NCI-H1930 (cell line): ENCODE measurements at places on chromosomes 16 and 17.

DNA sequence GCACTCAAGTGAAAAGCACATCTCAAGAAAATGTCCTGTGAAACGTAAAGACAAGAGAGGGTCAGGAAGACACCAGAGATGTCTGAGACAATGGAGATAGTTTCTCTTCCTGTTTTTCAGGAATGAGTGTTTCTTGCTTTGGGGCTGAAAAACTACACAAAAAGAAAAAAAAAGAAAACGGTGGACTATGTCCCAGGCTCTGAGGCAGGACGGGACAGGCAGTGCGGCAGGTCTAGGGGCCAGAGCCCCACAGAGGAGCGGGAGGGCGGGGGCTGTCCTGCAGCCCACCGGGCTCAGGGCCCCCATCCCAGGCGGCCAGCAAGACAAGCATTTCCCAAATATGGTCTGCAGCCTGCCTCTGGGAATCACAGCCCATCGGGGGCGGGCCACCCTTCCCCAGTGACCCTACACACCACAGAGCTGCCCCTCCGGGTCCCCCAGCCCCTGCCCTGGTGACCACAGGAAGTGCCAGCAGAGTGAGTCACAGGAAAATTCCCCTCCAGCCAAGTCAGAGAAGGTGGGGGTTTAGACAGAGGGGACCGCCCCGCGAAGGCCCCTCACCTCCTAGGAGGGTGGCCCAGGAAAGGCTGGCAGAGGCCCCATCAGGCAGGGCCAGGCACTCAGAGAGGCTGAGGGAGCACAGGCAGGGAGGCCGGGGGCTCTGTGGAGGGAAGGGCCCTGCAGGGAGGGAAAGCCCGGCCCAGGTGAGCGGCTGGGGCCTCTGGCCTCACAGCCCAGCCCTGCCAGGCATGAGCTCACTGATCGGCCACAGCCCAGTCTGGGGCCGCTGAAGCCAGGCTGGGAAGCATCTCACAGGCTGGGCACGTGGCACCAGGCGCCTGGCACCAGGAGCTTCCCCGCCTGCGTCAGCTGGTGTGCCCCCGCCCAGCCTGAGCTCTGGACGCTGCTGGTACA lies 6.3 kb downstream of the BCAR1 start:
- no peak for DNase-seq

- DNase-seq = no peak
Observed at GRCh38 chr17:45430006-45430737, 2.5 kb downstream of the ARHGAP27 start.

DNA sequence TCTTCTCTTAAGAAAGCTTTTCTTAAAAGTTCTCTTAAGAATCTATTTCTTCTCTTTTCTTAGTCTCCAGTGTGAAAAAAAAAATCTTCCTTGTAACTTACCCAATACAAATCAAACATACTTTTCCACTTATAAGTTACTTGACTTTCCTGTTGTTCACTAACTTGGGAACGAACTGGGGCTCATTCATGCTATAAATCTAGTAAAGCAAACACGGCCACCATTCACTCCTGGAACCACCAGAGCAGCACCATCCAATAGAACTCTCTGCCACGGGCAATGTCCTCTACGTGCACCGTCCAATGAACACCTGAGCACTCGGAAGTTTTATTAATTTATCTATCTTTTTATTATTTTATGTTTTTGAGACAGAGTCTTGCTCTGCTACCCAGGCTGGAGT lies 20.8 kb downstream of the SRP68 start:
- no peak for DNase-seq

DNA sequence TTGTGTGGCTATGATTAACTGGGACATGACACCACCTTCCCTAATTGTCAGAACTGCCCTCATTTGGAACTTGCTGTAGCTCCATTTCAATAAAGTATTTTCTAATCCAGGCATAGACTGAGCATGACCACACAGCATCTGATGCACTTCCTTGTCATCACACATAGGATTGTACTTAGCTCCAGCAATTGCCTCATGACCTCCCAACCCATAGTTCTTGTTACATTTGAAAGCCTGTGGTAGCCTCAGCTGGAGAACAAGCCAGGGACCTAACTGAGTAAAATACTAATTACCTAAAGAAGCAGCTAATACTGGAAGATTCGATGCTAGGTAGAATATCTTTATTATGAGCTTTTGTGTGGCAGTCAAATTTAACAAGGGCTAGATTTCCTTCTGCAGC lies 187.3 kb upstream of the KIF2B start:
- DNase-seq = no peak

DNA sequence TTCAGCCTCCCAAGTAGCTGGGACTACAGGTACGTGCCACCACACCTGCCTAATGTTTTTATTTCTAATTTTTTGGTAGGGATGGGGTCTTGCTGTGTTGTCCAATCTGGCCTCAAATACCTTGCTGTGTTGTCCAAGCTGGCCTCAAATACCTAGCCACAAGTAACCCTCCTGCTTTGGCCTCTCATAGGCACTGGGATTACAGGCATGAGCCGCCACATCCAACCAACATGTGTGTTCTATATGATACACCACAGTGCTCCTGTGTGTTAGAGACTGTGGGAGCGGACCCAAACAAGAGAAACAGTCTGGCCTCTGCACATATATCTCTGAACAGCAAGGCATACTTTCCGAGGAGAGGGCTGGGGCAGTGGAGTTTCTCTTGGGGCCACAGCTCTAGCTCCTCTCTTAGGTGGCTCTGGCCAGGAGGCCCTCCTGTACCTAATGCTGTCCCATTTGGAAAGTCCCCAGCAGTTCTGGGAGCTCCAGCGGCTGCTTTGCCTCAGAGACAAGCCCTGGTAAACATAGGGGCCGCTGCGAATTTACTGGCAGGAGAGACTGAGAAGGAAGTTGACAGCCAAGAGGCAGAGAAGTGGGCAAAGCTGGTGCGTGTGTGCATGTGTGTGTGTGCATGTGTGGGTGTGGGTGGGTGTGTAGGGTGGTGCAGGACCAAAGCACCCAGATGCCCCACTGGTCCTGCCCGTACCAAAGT lies 95.0 kb downstream of the RAB11FIP4 start:
- no peak for DNase-seq

DNA sequence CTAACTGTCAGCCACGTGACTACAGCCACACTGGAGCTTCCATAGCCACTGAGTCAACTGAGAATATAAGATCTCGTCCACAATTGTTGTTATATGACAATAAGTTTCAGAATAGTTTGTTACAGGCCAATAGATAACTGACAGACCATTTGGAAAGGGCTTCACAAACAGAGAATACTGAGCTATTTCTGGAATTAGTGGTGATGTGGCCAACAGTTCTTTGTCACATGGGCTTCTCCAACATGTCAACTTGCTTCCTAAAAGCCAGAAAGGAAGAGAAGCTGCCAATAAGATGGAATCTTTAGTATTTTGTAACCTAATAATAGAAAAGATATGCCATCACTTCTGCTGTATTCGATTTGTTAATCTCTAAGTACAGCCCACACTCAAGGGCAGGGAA lies 1220.4 kb downstream of the CDH8 start:
- no peak for DNase-seq

DNA sequence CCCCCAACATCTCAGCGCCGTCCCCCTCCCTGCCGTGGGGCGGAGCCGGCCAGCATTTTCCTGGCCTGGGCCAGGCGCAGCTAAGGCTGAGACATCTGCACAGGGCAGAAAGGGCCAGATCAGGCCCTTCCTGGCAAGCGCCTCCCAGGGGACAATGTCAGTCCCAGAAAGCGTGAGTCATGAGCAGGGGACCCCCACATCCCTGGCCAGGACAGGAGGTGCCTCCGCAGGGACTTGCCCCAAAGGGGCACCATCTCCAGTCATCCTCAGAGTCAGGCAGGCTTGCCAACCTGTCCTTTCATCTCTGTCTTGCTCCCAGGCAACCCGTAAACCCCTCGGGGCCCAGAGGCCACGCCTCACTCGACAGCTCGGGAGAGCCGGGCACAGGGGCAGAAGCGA lies 43.2 kb downstream of the SOCS1 start:
- no peak for DNase-seq

DNA sequence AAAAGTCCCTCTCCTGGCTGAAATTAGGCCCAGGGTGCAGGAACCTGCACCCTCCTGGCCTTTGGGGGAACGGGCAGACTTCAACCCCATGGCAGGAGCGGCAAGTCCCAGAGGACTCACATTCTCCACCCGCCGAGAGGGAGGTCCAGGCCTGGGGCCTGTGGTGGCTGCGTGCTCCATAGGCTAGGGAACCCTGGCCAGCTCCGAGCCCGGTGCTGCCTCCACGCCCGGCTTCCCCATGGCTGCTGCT lies 130 bp downstream of the CCDC78 start:
- no peak for DNase-seq

DNA sequence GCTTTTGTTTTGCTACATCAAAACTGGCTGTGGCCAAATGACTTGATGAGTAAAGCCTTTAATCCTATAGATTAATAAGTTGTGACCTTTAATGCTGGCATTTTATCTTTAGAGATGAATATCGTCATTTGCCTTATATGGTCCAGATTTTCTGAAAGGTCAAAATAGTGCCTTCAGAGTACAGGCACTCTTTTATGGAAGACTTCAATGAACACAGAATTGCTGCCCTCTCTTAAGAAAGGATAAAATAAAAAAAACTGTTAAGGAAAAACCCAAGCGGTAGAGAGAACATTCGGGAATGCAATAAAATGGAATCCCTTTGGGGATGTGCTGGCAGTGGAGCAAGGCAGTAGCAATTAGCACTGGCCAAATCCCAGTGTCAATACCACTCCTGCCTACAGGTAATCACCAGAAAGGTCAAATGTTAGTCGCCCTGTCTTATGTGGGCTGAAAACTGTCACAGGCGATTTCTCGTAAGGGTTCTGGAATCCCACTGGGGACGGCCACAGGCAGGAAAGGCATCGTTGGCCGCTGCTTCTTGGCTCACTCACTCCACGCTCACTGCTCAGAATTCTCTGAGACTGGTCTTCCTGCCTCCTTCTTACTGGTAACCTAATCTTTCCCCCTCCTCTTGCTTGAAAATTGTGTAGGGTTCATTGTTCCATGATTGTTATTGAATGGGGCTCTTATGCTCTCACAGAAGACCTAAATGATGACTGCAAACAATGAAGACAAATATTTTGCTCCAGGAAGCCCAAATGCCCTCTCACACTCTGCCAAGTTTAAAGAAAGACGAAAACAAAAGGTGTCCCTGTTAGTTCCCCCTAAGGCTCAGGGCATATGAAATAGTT lies 45.4 kb upstream of the HSBP1 start:
- no peak for DNase-seq

- DNase-seq = no peak
Observed at GRCh38 chr16:75922250-75922649, 196.0 kb upstream of the CPHXL start.

DNA sequence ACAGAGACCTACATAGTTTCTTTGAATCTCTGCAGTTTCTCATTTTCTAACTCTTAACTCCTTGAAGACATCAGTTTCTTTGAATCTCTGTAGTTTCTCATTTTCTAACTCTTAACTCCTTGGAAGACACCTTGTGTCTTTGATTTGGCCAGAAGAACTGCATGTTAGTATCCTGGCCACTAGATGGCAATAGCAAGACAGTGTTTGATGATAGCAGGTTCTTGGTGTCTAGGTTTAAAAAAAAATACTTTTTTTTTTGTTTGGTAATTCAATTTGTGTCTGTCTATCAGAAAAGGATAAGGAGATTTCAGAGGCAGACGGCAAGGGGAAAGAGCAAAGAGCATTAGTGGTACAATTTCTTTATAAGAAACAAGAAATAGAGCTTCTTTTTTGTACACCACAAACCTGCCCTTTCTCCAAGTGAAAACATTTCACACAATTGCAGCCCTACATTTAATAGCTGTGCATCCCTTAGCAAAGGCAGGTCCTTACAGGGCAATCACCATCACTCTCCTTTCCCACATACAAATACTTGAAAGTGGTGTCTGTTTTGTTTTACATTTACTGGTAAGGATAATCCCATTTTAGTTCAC lies 1324.9 kb upstream of the CDH8 start:
- DNase-seq = no peak

DNA sequence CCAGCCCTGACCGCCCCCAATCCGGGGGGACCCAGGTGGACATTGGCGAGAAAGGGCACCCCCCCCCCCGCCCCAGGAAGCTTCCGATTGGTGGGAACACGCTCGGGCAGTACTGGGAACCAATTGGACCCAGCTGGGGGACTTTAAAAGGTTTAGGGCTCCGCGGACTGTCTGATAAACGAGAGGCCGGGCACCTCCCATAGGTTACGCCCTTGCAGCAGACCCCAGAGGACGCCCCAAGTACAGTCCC lies 245 bp downstream of the TMEM256 start:
- no peak for DNase-seq

- no peak for DNase-seq
Observed at GRCh38 chr17:7816926-7817642, 16.9 kb upstream of the KDM6B start.

- DNase-seq = no peak
Observed at GRCh38 chr17:19651451-19652238, 3.1 kb downstream of the ALDH3A2 start.

DNA sequence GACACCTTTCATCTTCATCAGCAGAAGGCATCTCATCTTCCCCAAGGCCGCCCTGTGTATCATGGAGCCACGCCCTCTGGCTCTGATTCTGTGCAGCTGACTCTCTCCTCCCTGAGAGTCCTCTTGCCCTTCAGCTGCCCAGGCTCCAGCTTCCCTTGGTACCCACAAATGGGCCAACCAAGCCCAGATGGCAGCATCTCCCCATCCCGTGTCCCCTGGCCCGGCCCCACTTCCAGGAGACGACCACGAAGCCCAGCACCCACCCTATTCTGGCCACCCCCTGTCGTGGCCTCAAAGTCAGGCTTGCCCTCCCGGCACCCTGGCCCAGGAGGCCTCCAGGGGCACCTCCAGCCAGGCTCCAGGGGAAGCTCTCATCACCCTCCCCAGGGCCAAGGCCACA lies 31.3 kb upstream of the KSR1 start:
- DNase-seq = no peak

DNA sequence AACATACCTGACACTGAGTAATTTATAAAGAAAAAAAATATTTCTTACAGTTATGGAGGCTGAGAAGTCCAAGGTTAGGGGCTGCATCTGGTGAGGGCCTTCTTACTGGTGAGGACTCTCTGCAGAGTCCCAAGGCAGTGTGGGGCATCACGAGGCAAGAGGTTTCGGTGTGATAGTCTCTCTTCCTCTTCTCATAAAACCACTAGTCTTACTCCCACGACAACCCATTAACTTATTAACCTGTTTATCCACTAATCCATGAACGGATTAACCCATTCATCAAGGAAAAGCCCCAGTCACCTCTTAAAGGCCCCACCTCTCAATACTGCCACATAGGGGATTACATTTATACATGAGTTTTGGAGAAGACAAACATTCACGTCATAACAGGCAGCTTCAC lies 20.1 kb downstream of the CIITA start:
- DNase-seq = no peak

- no peak for DNase-seq
Observed at GRCh38 chr17:68591583-68591982, 9.6 kb downstream of the FAM20A start.

- no peak for DNase-seq
Observed at GRCh38 chr16:60271025-60271771, 1537.1 kb upstream of the GOT2 start.

DNA sequence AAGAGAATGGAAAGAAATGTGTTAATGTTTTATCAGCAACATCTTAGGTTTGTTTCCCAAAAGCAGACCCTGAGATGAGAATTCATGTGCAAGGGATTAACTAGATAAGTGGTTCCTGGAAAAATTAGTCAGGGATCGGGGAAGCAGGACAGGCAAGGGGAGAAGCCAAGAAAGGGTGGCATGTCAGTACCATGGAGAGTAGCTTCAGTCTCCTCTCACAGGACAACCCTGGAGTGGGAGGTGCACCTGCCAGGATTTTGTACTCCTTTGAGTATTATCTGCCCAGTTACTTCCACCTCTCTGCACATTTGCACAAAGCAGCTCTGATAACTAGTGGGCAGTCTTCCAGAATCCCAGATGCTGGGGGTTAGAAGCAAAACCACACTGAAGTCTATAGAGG lies 117.0 kb downstream of the RGS9 start:
- no peak for DNase-seq
